ENCODE measurements at places on chromosomes 7 and 10. TPM values are rescaled to one million over a fixed set of nuclear protein-coding genes. Genes with fewer than 3 reads are reported as not detected.

The HYAL4 gene
- not detected for total RNA-seq

The PDE6C gene
- not detected for total RNA-seq

The SOSTDC1 gene
- 58.9 TPM for total RNA-seq

The CTAGE15 gene
- 5.9 TPM for total RNA-seq

The PIP gene
- total RNA-seq: not detected

The LRRC17 gene
- total RNA-seq: 92.4 TPM

The CYP26C1 gene
- not detected for total RNA-seq

Data from skin of body (tissue), 3 donors.